Thymus (tissue), 14 donors: ENCODE measurements at places on chromosomes 5 and 9.

GRCh38 chr9:137502008-137502911, 43.1 kb upstream of the NSMF start:
- no peak for DNase-seq

- no peak for DNase-seq
Measured at GRCh38 chr5:53161876-53162275, 52.3 kb upstream of the MOCS2 start.

GRCh38 chr5:172444110-172444510, 10.2 kb downstream of the SH3PXD2B start:
- no peak for DNase-seq

DNA sequence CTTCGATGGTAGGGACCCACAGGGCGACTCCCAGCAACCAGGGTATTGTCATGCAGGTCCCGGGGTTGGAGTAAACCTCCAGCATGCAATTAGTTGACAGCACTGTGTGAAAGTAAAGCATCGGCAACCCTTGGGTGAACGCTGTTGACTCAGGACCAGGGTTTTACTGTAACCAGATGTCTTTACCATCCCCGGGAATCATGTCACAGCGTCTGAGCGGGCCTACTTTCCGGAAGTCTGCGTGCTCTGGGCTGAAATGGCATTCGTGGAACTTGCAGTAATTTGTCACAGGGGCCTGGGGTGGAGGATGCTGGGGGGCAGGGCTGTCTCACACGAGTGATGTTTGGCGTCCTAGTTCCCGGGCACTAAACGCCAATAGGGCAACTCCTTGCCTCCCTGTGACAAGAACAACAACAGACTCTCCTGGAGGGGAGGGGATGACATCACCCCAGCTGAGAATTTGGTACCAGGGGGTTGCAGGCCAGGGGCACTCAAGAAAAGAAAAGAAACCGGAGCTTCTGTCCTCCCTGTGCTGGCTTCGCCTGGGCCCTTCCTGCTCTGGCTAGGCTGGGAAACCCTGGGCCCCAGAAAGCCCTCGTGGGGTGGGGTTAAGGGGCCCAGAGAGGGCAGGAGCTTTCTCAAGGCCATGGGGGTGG, 10.1 kb upstream of the UBAC1 start:
- DNase-seq: no peak

DNA sequence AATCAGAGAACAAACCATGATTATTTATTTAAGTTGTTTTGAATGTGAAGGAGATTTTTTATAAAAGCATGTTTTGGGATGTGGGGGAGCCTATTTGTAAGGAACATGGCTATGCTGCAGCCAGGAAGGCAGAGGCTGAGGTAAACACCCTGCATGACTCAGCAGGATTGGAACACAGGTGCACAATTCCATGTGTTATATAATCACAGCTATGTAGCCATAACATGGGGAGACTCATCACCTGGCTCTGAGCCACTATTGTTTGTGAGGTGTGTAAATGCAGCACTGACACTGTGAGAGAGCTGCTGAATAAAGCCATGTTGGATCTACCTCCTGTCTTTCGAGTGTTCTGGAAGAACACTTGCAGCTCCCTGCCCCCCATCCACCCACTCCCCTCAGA, 1009.8 kb downstream of the DNAH5 start:
- no peak for DNase-seq

DNA sequence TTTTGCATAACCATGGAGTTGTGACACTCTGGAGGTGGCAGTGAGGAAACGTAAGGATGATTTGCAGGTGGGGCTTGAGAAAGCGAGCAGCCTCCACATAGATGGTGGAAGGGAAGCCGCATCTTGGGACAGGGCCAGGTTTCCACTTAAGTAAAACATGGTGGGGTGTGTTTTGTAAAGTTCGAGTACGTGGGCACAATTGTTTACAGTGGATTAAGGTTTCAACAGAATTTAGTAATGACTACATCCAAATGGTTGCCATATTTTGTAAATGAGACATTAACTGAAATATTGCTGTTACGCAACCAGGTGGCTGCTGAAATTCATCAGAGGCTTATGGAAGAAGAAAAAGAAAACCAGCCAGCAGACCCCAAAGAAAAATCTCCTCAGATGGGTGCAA, 85.4 kb upstream of the IL7R start:
- no peak for DNase-seq

GRCh38 chr9:128420060-128420650, 502 bp upstream of the CERCAM start:
- no peak for DNase-seq

DNA sequence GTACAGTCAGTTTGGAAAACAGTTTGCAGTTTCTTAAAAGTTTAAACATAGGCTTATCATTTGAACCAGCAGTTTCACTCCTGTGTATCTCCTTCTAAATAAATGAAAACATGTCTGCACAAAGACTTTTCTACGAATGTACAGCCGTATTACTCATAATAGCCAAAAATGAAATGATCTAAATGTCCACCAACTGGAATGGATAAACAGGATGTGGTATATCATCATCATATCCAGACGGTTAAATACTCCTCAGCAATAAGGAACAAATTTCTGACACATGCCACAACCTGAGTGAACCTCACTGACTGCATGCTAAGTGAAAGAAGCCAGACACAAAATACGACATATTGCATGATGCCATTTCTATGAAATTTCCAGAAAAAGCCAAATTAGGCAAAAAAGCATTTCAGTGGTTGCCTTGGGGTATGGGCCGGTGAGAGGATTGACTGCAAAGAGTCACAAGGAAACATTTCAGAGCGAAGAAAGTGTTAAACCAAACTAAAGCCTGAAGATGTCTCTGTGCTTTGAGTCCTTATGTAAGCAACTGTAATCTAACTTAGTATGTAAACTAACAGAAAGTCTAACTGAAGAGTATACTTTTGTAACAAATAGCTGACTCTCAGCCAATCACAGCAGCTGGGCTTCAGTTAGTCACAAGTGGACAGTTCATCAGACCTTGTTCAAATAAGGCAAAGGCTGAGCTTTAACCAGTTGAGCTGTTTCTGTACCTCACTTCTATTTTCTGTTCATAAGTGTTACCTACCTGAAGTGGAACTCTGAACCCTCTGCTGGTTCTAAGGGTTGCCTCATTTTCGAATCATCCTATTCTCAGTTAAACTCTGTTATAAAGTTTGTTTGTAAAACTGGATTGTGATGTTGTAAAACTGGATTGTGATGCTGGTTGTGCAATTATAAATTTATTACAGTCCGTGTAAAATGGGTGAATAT, 65.2 kb downstream of the TRIO start:
- DNase-seq: no peak

- no peak for DNase-seq
Measured at GRCh38 chr9:131104016-131104740, 7.8 kb downstream of the AIF1L start.

GRCh38 chr9:83505282-83505681, 32.9 kb downstream of the FRMD3 start:
- DNase-seq: no peak

DNA sequence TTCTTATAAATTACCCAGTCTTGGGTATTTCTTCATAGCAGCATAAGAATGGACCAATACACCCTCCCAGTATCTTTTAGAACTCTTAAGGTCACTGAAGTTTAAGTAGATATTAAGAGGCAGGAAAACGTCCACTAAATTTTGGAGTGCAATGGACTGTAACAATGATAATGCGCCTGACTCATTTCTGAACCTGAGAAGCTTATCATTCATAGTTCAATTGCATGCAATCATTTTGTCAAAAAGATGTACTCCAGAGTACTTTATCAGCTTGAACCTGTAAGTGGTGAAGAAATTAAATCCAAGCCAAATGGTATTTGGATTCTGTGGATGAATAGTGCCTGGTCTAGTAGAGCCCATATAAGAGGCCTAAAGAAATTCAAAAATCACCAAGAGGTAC, 196.5 kb upstream of the CDH9 start:
- no peak for DNase-seq

DNA sequence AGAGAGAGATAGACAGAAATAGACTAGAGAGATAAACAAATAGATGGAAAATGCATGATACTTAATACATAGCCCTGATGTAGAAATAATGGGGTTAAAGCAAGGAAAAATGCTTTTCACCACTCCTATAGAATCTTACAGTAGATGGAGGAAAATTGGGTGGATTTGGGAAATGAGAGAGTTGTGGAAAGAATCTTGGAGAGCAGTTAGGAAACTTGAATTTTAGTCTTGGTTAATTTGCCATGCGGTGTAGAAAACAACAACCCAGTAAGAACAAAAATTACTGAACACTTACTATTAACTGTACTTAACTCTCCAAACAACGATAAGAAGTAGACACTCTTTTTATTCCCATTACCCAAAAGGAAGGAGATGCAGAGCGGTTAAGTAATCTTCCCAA, 329.8 kb downstream of the ZNF608 start:
- DNase-seq: no peak

DNA sequence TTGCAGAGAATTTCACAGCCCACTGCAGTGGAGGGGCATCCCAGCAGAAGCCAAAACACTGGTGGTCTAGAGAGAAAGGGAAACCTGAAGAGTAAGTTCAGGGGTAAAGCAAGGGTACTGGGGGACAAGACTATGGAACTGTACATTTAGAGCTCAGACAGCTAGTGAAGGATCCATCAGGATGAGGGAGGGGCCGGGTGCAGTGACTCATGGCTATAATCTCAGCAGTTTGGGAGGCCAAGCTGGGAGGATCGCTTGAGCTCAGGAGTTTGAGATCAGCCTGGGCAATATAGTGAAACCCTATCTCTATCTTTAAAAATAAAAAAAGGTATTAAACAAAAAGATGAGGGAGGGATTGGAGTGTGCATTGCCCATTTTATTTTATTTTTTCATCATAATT, 7.8 kb upstream of the ANKH start:
- no peak for DNase-seq

GRCh38 chr9:76655971-76656370, 108.3 kb upstream of the PCA3 start:
- DNase-seq: no peak

DNA sequence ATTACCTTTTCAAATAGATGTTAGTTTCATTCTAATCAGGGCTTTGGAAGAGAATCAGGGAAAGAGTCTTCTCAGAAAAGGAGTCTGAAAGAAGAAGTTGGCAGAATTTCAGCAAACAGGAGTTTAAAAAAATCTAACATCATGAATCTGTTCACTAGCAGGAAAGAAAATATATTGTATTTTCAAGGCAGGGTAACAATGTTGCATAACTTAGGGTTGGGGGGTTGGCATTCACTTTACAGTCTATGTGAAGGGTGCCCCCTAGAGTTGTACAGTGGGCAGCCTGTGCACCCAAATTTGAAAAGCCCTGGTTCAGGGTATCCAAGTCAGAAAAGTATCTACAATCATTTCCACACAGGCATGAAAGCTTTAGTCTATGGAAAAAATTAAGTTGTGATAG, 348.4 kb upstream of the SLC30A5 start:
- no peak for DNase-seq

DNA sequence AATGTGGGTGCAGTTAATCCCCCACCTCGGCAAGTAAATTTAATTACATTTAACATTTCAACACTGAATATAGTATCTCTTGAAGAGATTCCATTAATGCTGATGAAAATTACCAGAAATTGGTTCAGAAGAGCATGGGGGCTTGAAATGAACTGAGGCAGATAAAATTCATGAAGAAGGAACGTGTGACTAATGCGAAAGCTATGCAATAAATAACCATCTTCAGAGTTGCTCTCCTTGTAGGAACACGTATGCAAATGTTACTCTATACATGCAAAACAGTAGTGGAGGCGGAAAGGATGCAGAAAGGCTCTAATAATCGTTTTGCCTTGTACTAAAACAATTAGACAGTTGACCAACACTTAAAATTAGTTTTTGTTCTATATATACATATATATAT, 320.2 kb downstream of the CTNND2 start:
- DNase-seq: no peak

- DNase-seq: no peak
Measured at GRCh38 chr5:78288246-78288645, 6.3 kb downstream of the AP3B1 start.

DNA sequence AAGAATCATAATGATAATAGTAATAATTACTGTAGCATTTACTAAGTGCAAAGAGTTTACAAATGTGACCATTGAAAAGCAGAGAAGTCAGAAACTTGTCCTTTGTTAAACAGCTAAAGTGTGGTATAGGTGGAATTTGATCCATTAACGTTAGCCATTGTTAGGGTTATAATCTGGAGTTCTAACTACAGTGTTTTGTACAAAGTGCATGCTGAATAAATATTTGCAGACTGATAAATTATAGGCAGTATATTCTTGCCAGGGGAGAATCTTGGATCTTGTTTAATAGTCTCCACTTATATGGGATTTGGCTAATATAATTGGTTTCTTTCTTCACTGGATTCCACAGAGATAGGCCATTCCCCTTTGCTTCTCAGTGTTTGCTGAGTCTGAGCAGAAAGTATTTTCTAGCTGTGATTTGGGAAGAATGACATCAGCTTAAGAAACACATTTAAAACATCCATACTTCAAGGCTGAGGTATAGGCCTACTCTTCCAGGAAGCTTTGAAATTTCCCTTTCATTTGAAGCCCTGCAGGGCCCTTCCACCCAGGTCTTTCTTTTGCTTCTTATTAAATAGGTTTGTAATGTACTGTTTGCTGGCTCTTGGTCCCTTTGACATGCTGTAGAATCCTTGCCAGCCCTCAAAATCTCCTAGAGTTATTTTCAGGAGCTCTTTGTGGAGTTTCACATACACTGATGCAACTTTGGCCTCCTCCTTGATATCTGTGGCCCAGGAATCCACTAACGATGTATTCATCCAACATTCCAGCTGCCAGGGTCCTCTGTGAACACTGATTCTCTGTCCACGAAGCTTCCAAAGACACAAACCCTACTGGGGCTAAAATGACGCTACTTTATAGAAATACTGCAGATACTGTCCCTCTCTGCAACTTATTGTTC, 51.4 kb downstream of the ATP10B start:
- no peak for DNase-seq

DNA sequence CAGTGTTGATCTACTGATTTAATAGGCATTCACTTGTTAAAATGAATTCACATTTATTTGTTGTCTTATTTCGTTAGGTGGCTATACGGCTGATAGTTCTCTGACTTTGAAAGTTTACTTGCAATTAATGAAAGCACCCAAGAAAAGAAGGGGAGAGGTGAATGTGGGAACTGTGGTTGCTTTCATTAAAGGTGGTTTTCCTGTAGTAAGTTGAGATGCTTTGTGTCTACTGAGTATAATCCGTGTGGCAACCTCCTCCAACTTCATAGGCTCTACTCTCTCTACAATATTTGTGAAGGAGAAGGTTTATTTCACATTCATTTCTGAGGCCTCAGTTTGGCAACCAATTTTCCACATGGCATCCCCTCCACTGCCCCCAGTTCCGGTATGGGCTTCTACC, 12.8 kb upstream of the MACIR start:
- peak; percentile 44 for DNase-seq

DNA sequence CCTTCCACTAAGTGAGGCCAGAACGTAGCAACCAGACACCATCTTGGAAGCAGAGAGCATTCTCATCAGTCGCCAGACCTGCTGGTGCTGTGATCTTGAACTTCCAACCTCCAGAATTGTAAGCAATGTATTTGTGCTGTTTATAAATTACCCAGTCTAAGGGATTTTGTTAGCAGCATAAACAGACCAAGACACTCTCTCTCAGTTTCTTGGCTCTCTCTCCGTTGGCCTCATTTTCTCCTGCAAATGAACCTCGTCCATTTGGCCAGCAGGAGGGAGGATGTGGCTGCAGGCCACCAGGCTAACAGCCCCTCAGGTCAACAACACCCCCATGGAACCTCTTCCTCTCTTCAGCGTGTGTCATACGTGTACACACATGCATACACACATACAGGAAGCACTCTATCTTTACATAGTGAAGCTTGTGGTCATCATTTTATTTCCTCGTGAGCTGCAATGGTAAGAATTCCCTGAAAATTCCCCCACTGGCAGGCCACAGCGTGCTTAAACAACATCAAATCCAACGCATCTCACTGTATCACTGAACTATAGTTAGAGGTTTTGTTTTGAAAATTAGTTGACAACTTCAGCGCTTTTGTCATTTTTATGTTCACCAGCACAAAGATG, 62.8 kb upstream of the PPP1R26 start:
- no peak for DNase-seq
